ENCODE measurements at places on chromosomes 1 and 21. TPM values are rescaled to one million over a fixed set of nuclear protein-coding genes. Genes with fewer than 3 reads are reported as not detected.

DNA sequence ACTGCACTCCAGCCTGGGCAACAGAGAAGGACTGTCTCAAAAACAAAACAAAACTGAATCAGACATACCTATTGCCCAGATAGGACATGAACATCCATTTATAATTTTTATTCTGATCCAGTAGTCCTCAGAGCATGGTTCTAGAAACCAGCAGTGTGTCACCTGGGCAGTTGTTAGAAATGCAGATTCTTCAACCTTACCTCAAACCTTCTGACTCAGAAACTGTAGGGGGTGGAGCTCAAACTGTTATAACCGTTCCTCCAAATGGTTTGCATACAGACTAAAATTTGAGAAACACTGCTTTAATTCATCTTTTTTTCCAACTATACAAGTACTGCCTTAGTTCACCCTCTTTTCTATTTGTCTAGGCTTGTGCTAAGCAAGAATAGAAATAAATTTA is 6.0 kb downstream of the NASP start:
- no peak for DNase-seq

DNA sequence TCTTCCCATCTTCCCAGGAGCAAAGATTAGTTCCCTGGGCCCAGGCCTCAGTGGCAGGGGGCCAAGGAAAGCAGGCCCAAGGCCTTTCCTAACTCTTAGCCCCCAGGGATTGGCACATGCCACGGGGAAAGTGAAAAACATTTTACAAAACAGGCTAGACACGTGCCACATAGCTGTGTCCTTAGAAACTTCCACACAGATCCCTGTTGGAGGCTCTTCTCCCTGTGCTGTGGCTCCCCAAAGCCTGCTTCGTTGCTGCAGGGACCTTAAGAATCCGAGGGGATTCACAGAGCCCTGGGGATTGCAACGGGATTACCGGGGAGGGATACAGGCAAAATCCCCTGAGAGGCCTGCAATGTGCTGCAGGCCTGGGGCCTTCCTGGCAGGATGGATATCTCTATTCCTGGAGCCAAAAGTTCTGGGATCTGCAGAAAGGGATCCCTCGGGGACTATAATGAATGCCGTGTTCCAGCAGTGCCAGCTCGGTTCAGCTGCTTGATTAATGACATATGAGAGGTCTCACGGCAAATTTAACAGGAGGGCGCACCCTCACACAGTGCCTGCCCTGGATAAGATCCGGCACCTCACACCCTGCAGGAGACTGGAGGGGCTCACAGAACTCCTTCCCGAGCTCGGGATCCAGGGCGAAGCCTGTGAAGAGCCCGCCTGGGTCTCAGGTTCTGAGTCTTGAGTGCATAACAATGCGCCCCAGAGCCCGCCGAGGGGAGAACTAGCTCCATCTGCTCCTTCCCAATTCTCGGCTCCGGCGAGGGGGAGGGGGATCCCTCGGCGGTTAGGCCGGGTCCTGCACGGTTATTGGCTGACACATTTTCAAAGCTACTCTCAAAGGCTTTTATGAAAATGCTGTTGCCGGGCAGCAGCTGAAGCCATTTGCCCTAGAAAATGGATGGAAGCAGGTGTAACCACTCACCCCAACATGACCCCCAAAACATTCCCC is 15.3 kb upstream of the RGS8 start:
- no peak for DNase-seq

ZDHHC18 gene
- polyA plus RNA-seq: 18.8 TPM

GRCh38 chr1:110525249-110525595 is 6.2 kb upstream of the KCNA10 start:
- no peak for DNase-seq

- no peak for DNase-seq
Measured at GRCh38 chr1:110242731-110243130, 32.6 kb downstream of the KCNC4 start.

PDIK1L gene
- 4.4 TPM for polyA plus RNA-seq

AQP10 gene
- polyA plus RNA-seq: 0.05 TPM

GRCh38 chr21:45353200-45353599 is 51.8 kb upstream of the COL18A1 start:
- no peak for DNase-seq

- DNase-seq: no peak
Measured at GRCh38 chr1:65022216-65022615, 55.9 kb upstream of the JAK1 start.

GRCh38 chr21:35491114-35491513 is 442.0 kb upstream of the RUNX1 start:
- DNase-seq: no peak

GRCh38 chr1:22506130-22506692 is 54.6 kb downstream of the ZBTB40 start:
- DNase-seq: no peak

- no peak for DNase-seq
Measured at GRCh38 chr1:44587796-44588460, 86.4 kb downstream of the TMEM53 start.

DNA sequence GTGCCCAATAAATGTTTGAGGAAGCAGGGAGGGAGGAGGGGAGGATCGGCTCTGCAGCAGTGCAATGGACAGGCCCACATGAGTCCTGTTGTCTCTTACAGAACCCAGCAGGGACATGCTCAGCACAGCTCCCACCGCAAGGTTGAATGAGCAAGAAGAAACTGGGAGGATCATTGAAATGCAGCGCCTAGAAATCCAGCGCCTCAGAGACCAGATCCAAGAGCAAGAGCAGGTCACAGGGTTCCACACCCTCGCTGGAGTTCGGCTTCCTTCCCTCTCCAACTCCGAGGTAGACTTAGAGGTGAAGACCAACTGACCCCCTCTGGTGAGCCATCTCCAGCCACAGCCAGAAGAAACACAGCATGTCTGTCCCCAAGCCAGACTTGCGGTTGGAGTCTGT is 15.9 kb upstream of the TMEM125 start:
- no peak for DNase-seq

VWA1 gene
- polyA plus RNA-seq: 214 TPM

- DNase-seq: no peak
Measured at GRCh38 chr1:40838980-40839942, 22.9 kb downstream of the CITED4 start.

Data from urinary bladder (tissue), 4 donors.